Peyer's patch (tissue), 4 donors: ENCODE measurements at places on chromosomes 6 and 20.

DNA sequence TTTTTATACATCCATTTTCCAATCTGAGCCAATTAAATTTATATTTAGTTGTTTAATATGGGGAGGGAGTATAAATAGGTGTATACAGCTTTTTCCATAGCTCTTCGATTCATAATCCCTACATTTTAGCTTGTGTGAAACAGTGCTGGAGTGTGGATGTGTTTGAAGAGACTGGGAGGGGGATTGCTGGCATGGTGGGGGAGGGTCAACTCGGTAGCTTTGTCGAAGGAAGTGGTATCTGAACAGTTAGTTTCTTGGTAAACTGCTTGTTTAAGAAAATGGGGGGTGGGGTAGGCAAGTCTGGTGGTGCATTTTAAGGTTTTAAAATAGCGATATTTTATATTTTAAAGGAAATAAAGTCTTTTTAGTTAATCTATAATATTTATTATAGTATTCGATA, 1.4 kb upstream of the LIN28B start:
- DNase-seq: no peak
- no peaks in the 10 kb centered on the region for H3K36me3 ChIP-seq
- H3K27me3 ChIP-seq: no peaks in the 10 kb centered on the region
- H3K27ac ChIP-seq: no peak overlapping the region

DNA sequence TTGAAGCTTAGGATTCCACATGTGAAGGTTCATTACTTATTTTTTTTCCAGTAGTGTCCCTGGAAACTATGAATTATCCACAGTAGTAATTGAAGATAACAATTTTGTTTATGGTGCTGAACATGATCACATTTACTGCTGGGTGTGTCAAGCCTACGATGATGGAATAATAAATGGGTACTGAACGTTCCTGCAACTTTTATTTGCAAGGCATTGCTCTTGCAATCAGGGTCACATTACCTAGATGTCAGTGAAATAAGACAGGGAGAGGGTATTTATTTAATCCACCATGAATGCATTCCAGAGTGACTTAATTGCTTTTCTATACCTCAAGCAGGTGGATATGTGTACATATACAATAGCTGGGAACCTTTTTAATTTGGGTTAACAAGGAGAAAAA, 27.0 kb upstream of the MLIP start:
- H3K4me1 ChIP-seq: no peaks in the 10 kb centered on the region
- H3K27ac ChIP-seq: no peak overlapping the region
- no peak overlapping the region for H3K4me3 ChIP-seq

DNA sequence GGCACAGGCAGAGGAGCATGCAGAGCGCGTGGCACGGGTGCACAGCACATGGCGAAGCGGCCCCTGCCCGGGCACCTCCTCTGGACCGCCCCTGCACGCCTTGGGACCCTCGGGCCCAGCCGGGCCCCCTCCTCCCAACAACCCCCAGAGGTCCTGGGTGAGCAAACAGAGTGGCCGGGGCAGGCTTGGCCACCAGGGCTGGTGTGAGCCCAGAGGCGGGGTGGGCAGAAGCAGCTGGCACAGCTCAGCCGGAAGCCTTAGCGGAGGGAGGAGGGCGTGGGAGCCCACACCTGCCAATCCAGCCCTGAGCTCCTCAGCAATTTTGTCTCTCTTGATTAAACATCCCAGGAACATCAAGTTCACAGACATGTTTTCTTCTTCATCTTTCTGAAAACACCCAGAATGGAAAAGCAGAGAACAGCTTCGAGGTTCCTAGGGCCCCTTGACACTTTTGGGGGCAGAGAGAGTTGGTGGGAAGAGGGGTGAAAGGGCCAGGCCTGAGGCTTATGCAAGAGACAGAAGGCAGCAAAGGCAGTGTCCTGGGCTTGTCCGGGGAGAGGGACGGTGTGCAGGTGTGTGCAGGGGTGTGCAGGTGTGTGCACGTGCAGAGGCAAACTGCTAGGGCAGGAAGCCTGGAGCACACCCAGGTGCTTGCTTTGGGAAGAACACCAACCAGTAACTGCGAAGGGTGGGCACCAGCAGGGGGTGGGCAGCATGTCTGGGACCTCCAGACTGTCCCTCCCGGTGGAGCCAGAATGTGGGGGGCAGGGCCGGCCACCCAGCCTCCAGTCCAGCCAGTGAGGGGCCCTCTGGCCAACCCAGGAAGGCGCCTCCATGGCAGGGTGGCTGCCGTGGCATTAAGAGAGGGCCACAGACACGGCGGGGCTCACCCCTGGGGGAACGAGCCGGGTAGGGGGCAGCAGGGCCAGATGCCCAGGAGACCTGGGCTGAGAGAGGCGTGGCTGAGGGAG, 4.8 kb downstream of the HRH3 start:
- no peaks in the 10 kb centered on the region for H3K36me3 ChIP-seq
- no peak overlapping the region for H3K4me3 ChIP-seq
- no peak for DNase-seq
- no peak overlapping the region for H3K27ac ChIP-seq
- no peaks in the 10 kb centered on the region for H3K27me3 ChIP-seq

DNA sequence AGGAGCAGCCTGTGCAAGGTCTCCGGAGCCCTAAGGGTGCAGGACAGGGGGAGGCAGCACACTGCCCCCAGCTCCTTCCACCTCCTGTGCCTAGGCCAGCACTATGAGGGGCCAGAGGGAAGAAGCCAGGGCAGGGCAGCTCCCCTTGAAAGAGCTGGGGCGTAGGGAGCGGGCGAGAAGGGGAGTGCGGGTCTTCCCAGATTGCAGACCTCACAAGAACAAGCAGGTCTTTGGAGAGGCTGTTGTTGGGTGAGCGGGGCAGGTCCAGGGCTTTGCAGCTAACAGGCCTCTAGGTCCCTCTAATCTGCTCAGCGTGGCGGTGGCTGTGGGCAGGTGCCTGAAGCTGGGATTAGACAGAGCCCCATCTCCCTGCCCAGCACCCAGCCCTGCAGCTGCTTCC, 22.4 kb upstream of the CST1 start:
- H3K4me3 ChIP-seq: no peak overlapping the region
- DNase-seq: no peak
- H3K27me3 ChIP-seq: no peaks in the 10 kb centered on the region
- no peaks in the 10 kb centered on the region for H3K4me1 ChIP-seq

GRCh38 chr6:1770435-1770843, 160.7 kb downstream of the FOXC1 start:
- H3K36me3 ChIP-seq: no peaks in the 10 kb centered on the region
- H3K27ac ChIP-seq: no peak overlapping the region
- H3K4me3 ChIP-seq: no peak overlapping the region
- no peak for DNase-seq

- H3K4me1 ChIP-seq: no peaks in the 10 kb centered on the region
- DNase-seq: no peak
- H3K27me3 ChIP-seq: no peaks in the 10 kb centered on the region
- no peaks in the 10 kb centered on the region for H3K36me3 ChIP-seq
- no peak overlapping the region for H3K4me3 ChIP-seq
- no peak overlapping the region for H3K27ac ChIP-seq
Measured at GRCh38 chr20:13395232-13395631, 174.2 kb downstream of the ISM1 start.

DNA sequence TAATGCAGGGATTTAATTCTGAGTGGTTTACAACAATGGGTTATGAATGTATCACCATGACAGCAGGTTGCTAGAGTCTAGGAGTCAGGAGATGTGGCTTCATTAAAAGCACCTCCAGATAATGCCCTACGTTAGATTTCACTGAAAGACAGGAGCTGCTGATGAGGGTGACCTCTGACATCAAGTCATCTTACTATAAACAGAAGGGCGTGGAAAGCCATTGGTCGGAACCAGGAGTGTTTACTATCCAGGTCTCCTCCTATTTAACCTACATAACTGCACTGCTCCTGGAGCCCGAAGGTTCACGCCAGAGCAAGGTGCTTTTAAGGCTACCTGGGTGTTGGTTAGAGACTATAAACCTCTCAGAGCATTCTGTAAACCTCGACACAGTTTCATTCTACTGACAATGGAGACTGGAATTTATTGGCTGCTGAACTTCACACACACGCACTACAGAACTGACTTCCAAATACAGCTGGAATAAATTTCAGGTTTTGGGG, 128.7 kb downstream of the EYA4 start:
- H3K27me3 ChIP-seq: no peaks in the 10 kb centered on the region
- no peak for DNase-seq
- no peak overlapping the region for H3K27ac ChIP-seq
- no peaks in the 10 kb centered on the region for H3K36me3 ChIP-seq
- H3K4me3 ChIP-seq: no peak overlapping the region
- H3K4me1 ChIP-seq: no peaks in the 10 kb centered on the region

DNA sequence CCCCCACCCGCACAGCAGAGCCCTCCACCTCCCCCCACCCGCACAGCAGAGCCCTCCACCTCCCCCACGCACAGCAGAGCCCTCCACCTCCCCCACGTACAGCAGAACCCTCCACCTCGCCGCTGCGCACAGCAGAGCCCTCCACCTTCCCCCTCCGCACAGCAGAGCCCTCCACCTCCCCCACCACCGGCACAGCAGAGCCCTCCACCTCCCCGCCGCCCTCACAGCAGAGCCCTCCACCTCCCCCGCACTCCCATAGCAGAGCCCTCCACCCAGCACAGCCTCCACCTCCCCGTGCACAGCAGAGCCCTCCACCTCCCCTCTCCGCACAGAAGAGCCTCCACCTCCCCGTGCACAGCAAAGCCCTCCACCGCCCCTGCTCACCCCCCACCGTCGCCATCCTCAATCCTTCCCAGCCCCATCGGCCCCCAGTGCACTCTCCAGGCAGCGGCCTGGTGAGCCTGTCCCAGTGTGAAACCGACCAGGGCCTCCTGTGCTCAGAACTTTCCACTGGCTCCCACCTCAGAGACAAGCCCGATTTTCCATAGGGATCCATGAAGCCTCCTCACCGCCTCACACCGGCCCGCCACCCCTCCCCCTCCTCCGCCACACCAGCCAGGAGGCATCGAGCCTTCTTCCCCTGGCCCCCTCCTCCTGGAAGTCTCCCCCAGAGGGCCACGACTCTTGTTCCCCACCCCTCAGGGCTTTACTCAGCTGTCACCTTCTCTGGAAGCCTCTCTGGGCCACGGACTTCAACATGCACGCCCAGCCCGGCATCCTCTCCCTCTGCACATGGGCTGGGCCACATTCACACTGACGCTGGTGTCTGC, 347.1 kb downstream of the ZFAND3 start:
- peak; percentile 29 for DNase-seq
- no peaks in the 10 kb centered on the region for H3K36me3 ChIP-seq
- H3K4me3 ChIP-seq: no peak overlapping the region
- H3K4me1 ChIP-seq: no peaks in the 10 kb centered on the region
- no peak overlapping the region for H3K27ac ChIP-seq
- no peaks in the 10 kb centered on the region for H3K27me3 ChIP-seq

GRCh38 chr20:22905658-22906057, 129.5 kb upstream of the SSTR4 start:
- no peak overlapping the region for H3K4me3 ChIP-seq
- no peaks in the 10 kb centered on the region for H3K4me1 ChIP-seq
- H3K27ac ChIP-seq: no peak overlapping the region
- no peak for DNase-seq

GRCh38 chr6:157885211-157885788, 62.3 kb downstream of the SNX9 start:
- H3K4me1 ChIP-seq: no peaks in the 10 kb centered on the region
- no peak overlapping the region for H3K4me3 ChIP-seq

DNA sequence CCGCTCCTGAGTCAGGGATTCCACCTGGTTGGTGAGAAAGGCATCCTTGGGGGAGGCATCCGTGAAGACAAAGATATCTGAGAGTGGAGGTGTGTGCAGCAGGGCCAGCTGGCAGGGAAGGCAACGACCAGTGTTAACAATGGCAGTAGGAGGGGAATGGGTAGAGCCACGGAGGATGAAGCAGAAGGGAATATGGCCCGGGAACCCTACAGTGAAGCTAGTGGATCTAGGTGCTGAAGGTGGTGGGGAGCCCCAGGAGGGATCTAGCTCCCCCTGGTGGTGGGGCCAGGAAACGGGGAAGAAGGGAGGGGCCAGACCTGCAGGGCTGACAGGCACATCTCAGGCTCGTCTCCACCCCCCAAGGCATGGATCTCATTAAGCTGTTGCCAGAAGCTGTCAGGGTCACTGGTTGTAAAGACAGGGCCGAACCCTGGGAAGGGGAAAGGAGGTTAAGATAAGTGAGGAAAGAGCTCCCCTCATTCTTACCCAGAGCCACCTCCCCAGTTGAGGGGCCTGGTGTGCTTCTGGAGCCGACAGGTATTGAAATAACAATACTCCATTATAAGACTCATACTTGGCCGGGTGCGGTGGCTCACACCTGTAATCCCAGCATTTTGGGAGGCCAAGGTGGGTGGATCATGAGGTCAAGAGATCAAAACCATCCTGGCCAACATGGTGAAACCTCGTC, 7.3 kb downstream of the VWA7 start:
- H3K4me1 ChIP-seq: peaks cover 19% of the 10 kb centered on the region
- DNase-seq: peak; percentile 92
- H3K36me3 ChIP-seq: no peaks in the 10 kb centered on the region
- H3K27me3 ChIP-seq: no peaks in the 10 kb centered on the region
- H3K4me3 ChIP-seq: no peak overlapping the region

DNA sequence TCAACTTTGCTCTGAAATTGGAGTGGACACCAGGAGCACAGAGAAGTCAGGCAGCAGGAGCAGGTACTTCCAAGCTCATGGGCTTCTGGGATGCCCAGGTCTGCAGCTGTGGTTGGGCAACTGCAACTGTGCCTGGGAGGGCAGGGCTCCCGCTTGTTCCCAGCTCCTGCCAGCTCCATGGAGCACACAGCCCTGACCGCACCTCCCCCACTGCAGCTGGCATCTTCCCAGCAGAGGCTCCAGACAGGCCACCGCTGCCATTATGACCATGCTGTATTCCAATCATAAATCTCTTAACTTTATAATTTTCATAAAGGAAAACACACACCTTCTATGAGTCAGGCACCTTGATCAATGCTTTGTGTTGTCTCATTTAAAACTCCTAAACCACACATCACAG, 36.9 kb downstream of the STK38 start:
- H3K36me3 ChIP-seq: no peaks in the 10 kb centered on the region
- H3K27me3 ChIP-seq: no peaks in the 10 kb centered on the region
- H3K4me1 ChIP-seq: no peaks in the 10 kb centered on the region
- H3K27ac ChIP-seq: peak overlapping the region; percentile 65
- peak; percentile 93 for DNase-seq
- no peak overlapping the region for H3K4me3 ChIP-seq

DNA sequence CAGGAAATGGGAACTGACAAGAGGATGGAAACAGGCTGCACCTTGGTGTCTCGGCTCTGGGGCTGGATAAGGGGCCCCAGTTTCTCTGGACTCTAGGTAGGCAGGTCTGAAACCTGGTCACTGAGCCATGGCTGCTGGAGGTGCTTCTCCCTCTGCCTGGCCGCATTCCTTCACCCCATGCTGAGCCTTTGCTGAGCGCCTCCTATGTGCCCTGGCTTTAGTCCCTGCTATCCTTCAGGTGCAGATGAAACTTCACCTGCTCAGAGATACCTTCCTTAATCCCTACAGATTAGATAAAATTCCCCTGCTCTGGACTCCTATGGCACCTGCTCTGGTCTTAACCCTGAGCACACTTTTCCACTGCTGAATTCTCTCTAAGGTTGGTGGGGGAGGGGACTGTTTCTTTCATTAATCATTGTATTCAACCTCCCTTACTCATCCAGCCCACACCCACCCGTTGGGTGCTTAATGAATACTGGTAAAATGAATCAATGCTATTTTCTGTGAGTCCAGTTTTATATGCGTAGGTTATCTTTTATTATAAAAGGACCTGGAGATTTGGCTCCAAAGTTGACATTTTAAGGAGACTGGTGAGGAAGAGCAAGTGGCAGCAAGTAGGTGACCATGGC, 19.3 kb downstream of the MYLK4 start:
- no peaks in the 10 kb centered on the region for H3K27me3 ChIP-seq
- H3K27ac ChIP-seq: no peak overlapping the region
- no peaks in the 10 kb centered on the region for H3K4me1 ChIP-seq
- no peak overlapping the region for H3K4me3 ChIP-seq

GRCh38 chr20:46347841-46348803, 39.8 kb upstream of the CDH22 start:
- H3K27me3 ChIP-seq: no peaks in the 10 kb centered on the region
- no peak for DNase-seq
- H3K27ac ChIP-seq: no peak overlapping the region
- H3K4me1 ChIP-seq: peaks cover 10% of the 10 kb centered on the region
- no peak overlapping the region for H3K4me3 ChIP-seq
